ENCODE measurements at places on chromosomes 4 and X.

DNA sequence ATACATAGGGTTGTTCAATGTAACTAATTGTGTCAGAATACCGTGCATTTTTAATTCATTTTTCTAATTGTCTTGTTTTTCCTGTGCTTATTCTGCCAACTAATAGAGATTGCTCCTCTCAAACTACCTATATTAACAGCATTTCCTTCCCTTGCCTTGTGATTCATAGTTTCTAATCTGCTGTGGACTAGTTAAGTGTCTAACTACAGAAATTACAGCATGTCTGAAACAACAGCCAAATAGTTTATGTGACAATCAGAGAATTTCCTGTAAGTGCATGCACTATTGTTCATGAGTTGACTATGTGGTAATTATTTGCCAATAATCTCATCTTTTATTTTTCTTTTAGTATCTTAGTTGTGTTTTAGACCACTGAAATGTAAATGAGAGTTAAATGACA, 4.1 kb upstream of the SEC24B start:
- DNase-seq: no peak

DNA sequence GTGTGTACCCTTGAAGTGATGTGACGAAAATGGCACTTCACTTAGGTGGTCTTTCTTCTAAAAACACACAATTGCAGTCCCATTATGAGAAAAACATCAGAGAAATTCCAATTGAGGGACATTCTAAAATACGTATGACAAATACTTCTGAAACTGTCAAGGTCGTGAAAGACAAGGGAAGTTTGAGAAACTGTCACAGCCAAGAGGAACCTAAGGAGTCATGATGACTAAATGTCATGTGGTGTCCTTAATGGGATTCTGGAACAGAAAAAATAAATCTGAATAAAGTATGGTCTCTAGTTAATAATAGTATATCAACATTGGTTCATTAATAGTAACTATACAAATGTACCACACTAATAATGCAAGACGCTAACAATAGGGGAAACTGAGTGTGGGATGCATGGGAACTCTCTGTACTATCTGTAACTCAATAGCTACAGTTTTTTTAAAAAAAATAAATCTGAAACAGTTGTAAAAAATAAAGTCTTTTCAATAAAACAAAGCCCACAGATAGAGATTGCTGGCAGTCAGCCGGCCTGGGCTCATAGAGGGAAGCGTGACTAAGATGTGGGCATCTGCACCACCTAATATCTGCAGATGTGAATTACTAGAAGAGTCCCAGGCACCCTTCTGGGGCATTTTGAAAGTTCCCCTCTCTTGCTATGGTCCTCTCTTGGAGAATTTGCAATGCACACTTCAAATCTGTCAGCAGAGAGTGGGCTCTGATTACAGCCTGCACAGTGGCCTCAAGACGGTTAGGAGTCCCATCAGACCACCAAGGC, 47.6 kb downstream of the MID1IP1 start:
- no peak for DNase-seq

GRCh38 chr4:54063229-54063628, 1.2 kb downstream of the CHIC2 start:
- DNase-seq: no peak

DNA sequence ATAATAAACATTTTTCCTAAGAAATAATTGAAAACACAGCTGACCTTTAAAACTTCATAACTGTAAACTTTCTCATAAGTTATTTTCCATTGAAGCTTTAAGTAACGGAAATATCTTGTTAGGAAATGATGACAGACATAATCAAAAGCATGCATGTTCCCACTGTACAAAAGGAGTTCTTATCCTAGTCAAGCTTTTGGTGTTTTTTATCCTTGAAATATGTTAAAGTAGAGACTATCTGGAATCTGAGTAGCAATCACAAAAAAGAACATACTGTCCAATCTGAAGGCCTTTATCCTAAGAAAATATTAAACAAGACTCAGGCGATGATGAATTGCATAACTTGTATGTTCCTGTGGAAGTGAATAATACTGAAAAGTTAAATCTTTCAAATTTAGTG, 14.4 kb downstream of the GEMIN8 start:
- no peak for DNase-seq

DNA sequence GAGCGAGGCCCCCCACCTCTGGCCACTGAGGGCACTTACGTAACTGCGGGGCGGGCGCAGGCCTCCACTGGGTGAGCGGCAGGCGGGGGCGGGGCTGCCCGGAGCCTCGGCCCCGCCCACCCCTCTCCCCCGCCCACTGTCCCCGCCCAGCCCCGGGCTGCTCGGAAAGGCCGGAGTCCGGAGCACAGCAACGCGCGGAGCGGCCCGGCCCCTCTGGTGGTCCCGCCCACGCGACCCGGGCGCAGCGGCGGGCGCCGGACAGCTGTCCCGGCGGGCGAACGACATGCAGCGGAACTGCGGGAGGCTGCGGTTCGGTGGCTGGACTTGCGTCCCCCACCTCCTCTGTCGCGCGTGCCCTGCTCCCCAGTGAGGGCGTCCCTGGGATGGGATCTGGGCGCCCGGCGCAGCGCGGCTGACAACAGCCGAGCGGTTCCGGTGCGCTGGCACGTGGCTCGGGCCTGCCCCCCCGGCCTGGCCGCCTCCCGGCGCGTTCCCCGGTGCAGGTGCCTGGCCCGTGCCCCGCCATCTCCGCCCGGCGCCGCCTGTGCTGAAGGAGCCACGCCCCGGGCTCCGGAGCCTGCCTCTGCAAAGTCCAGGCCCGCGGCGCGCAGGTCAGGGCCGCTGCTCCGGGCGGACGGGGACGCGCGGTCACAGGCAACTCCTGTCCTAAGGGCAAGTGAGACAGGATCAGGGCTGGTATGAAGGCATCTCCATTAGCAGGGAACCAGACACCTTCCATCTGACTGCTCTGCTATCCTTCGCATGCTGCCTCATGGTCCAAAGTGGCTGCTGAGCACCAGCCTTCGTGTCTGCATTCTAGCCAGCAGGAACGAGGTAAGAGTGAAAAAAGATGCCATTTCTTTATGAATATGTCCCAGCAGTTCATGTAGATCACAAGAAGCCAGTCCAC, 21.8 kb upstream of the JAKMIP1 start:
- no peak for DNase-seq

DNA sequence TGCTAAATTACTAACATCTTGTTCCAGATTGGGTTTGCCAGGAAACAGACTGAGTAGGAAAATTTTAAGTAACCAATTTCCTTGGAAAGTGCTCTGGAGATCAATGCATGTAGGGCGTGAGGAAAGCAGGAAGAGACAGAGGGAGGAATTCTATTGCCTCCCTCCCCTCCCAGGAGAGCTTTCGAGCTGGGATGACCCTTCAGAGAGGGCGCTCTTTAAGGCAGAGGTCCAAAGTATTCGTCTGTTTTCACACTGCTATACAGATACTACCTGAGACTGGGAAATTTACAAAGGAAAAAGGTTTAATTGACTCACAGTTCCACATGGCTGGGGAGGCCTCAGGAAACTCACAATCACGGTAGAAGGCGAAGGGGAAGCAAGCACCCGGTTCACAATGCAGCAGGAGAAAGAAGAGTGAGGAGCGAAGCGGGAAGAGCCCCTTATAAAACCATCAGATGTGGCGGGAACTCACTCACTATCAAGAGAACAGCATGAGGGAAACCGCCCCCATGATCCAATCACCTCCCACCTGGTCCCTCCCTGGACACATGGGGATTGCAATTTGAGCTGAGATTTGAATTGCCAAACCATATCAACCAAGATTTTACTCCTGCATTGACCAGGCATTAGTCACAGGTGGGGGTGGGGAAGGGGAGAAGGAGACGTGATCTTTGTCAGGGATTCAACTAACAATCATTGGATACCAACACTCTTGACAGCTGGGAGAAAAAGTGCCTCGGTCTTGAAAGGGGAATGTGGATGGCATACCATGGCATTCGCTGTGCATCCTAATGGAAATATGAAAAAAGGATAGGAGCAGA, 63.8 kb downstream of the SLITRK2 start:
- no peak for DNase-seq

- no peak for DNase-seq
Observed at GRCh38 chr4:151455212-151455611, 46.2 kb downstream of the FHIP1A start.

DNA sequence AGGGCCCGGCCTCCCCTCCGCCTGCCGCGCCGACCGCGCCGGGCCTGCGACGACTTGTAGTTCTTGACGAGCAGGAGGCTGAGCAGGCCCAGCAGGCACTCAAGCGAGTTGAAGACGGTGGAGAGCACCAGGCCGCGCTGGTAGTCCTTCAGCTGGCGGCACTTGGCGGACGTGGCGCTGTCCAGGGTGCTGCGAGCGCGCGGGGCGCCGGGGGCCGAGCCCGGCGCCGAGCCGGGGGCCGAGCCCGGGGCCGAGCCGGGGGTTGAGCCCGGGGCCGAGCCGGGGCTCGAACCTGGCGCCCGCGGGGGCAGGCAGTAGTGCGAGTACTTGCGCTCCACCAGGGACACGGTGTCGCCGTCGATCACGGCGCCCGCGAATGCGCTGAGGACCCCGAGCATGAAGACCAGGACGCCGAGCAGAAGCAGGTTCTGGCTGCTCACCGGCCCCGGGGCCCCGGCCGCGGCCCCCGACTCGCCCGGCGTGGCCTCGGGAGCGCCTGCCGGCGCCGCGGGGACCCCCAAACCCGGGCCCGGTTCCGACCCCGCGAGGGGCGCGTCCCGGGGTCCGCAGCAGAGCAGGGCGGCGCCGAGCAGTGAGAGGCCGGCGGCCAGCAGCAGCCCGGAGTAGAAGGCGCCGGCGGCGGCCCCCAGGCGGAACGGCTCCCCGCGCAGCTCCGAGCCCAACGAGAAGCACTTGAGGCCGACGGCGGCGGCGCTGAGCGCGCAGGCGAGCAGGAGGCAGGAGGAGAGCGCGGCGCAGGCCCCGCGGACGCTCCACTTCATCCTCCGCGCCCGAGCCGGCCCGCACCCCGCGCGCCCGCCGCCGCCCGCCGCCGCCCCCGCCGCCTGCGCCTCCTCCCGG, 584 bp downstream of the TMEM271 start:
- no peak for DNase-seq

- DNase-seq: no peak
Observed at GRCh38 chrX:7704205-7704604, 138.8 kb upstream of the VCX start.

- no peak for DNase-seq
Observed at GRCh38 chr4:52110171-52110570, 59.1 kb downstream of the SPATA18 start.

- peak; percentile 39 for DNase-seq
Observed at GRCh38 chrX:24081661-24082154, 27.0 kb downstream of the EIF2S3 start.

DNA sequence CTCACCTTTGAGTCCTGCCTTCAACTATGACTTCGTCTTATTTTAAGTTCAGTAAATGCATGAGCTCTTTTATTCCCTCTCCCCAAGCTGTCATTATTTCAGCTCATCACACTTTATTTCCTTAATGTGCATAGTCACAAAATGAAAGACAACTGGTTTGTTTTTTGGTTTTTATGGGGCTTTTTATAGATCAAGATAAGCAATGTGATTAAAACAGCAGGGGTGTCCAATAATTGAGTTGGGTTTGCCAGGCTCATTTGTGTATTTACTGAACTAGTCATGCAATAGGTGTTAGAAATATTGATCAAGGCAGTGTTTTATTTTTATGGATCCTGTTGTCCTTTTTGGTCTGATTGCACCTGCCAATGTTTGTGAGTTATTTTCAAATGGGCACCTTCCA, 102.2 kb downstream of the FRMPD4 start:
- DNase-seq: no peak

GRCh38 chrX:105228602-105229001, 8.1 kb upstream of the TEX13A start:
- no peak for DNase-seq

DNA sequence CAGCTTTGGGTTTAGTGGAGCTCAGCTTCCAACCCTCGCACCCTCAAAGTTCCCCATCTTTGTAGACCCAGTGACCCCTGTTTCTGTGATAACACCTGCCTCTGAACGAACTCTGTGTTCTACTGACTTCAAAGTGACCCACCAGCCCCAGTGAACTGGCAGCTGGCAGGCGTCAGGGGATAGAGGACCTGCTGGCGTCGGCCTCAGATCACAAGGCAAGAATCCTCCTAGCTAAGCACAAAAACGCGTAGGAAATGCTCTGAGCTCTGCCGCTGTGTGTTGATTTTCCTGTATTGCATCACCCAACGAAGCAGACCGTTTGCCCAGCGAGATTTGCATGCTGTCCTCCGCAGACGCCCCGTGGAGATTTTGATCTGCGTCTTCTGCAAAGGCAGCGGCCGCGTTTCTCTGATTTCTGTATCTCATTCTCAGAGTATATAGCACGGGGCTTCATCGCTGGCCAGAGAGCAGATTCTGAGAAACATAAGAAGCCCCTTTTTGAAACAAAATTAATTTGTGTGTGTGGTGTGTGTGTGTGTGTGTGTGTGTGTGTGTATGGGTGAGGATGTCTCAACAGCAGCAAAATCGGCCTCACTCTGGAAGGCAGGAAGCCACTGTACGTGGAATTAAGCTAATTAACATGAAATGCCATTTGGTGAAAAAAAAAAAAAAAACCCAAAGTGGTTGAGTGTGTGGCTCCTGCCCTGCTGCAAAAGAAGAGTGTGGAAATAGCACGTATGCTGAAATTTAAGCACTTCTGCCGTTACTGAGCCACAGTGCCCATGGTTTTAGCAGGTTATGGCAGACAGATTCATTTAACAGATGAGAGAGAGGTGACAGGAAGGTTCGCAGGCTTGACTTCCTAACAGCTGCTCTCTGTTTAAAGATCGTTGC, 29.2 kb upstream of the ASMTL start:
- DNase-seq: peak; percentile 60

DNA sequence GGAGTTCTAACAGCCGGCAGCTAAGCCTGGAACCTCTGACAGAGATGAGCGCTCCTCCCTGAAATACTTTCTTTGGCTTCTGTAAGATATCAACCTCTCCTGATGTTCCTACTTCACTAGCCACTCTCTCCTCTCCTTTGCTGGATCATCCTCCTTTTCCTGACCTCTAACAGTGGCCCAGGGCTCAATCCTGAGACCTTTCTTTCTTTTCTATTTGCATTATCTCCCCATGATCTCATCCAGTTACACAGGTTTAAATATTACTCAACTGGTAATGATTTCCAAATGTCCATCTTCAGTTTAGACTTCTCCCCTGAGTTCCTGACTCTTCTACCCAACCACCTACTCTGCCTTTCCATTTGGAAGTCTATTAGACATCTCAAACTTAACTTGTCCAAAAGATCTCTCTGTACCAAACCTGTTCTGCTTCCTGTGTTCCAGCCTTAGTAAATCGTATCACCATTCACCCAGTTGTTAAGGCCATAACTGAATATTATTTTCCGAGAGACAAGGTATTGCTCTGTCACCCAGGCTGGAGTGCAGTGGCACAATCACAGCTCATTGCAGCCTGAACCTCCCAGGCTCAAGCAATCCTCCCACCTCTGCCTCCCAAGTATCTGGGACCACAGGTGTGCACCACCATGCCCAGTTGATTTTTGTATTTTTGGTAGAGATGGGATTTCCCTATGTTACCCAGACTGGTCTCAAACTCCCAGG, 41.1 kb downstream of the RFC1 start:
- DNase-seq: no peak

GRCh38 chr4:181507938-181508337, 735.3 kb upstream of the TENM3 start:
- DNase-seq: no peak

DNA sequence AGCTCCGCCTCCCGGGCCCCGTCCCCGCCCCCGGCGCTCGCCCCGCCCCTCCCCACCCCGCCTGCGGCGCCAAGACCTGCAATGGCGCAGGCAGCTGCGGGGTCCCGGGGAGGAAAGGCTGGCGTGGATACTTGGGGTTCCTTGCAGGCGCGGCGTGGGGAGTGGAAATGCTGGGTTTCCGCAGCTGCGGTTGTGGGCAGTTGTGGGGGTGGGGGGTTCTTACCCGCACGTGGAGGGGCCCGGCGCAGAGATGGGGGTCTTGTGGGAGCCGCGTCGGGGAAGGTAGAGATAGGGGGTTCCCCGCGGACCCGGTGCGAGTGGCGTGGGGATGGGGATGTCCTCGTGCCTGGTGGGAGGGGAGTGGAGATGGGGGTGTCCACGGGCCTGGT, 680 bp upstream of the ASMTL start:
- DNase-seq: peak; percentile 74
